NCI-H1092 (cell line): ENCODE measurements at places on chromosomes 2 and 18.

DNA sequence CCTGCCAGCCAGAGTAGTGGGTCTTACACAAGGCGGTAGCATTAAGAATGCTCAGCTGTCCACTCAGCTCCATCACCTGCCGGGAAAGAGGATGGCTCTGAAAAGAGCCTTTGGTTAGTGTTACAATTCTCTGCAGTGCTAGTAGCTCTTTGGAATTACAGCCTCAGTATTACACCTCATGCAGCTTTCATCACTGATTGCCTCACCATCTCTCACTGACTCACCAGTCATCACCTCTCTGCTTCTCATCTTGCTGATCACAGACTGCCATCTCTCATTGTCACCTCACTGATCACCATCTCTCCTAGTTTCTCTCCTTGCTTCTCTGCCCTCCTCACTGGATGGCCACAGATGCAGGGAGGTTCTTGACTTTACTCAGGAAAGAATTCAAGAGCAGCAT, 573.5 kb upstream of the SETBP1 start:
- DNase-seq: no peak

GRCh38 chr2:29766191-29766590, 155.2 kb downstream of the ALK start:
- no peak for DNase-seq

DNA sequence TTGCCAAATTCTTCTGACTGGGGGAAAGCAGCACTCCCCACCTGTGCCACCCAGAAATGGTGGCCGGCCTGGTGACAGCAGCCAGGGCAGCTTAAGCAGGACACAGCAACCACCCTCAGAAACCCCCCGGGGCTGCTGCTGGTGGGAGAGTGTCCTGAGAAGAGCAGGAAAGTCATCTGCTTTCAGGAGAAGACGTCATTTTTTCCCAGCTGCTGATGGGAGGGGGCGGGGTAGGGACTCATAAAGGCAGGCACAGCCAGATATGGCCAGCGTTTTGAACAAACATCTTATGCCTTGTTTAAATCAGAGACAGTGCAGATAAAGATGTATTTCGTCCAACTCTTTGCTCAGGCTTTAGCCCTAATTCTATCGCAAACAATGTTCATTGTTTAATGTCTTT, 139.5 kb downstream of the LRRC30 start:
- DNase-seq: no peak

- no peak for DNase-seq
Observed at GRCh38 chr2:187117483-187117882, 268.5 kb upstream of the ZSWIM2 start.

DNA sequence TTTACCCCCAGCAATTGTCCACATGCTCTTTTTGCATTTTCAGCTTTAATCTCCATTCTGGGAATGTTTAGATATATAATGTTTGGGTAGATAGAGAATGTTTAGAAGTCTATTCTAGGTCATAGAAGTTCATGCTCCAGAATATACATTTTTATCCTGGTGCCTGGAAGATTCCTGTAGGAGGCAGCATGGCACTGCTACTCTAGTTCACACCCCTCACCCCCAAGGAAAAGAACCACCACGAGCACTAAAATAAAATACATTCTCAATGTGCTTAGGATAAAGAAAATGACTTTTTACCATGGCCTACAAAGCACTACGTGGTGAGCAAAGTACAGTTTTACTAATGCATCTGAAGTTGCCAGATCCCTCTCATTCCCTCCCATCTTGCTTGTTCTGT, 53.8 kb downstream of the MYO1B start:
- no peak for DNase-seq

- DNase-seq: no peak
Observed at GRCh38 chr2:45901468-45902032, 250.1 kb downstream of the PRKCE start.

DNA sequence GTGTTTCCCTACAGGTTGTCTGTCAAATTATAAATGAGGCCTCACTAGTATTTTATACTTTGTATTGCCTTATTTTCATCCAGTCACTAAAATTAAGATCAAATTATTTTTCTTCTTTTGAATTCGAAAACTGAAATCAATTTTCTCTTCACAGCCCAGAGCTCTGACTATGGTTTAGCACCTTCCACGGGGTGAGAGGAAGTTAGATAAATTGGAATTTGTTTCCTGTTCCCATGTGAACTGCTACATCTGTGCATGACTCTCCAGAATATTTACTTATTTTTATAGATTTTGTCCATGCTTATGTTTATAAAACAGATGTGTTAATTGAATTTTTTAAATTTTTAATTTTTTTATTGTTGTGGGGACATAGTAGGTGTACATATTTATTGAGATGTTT, 656.5 kb downstream of the IRS1 start:
- DNase-seq: no peak

DNA sequence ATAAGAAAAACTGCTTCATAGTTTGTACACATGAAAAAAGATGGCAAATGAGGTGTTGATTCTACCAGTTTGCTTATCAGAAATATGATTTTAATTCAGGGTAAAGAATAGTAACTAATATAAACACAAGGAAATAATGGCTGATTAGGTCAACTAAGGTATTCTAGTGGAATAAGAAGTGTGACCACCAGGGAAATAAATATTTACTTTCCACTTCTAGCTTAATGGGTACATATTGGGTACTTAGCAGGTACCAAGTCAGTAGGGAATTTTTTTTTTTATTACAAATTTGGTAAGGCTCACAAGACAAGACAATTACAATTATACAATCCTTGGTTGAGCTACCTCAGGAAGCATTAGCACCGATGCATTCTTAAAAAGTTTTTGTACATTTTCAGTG, 135.7 kb downstream of the PLEKHA3 start:
- no peak for DNase-seq

- no peak for DNase-seq
Observed at GRCh38 chr18:5943514-5943913, 48.2 kb upstream of the TMEM200C start.
